Fibroblast of skin of right quadriceps (primary cell): ENCODE measurements at places on chromosomes 2 and 18.

- no peak for DNase-seq
These were observed 1008.6 kb downstream of the TSN start for GRCh38 chr2:122764014-122764413.

- DNase-seq = no peak
These were observed 84.2 kb downstream of the IRS1 start for GRCh38 chr2:226715347-226715990.

DNA sequence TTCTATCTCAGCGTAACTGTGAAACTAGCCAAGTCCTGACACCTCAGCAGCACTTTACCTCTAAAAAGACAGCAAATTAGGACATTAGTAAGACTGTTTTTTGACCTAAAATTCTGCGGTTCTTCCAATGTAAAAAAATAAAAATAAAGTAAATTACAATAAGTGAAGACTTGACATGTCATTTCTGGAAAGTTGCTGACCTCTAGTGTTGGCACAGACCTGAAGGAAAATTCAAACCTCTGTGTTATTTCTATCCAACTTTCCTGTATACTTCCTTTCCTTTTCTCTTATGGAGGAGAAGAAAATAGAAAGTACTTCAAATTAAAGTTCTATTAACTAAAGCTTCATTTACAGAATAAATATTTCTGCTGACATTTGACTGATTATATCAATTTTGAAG lies 110.6 kb downstream of the TMEM182 start:
- DNase-seq = no peak

DNA sequence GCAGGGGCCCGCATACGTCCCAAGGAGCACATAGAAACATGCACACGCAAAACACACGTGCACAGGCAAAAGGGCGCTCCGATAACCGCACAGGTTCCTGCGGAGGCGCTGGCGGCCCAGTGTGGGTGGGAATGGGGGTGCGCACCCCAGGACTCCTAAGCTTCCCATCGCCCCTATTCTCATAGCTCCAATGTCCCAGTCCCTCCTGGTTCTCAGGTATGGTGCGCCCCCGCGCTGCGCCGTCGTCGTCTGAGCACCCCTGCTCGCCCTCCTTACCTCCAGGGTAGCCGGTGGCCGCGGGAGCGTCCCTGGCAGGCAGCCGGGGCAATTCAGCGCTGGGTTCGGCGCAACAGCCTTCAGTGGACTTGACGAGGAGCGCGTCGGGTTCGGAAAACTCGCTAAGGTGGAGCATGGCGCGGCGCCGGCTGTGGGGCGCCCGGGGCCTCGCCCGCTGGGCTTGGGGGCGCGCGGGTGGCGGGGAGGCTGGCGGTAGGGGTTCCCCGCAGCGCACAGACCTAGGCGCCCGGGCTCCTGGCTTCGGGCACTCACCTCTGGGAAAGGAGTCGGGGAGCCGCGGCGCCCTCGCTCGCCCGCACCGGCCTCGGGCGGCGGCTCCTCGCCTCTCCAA lies 328 bp downstream of the EGR4 start:
- no peak for DNase-seq

DNA sequence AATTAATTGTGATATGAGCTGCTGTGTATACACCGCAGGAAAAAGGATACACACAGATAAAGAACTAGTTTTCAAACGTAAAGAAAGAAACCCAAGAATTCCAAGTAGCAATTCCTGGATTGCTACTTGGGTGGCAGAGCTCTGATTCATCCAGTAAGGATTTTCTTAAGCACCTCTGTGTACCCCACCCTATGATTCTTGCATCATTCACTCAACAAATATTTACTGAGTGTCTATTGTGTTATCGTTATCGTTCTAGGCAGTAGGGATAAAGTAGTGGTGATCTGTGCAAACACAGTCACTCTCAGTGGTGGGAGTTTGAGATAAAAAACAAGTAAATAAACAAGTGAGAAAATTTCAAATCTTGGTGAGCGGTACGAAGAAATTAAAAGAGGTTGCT lies 4.9 kb upstream of the TMEM200C start:
- DNase-seq = peak; percentile 17

DNA sequence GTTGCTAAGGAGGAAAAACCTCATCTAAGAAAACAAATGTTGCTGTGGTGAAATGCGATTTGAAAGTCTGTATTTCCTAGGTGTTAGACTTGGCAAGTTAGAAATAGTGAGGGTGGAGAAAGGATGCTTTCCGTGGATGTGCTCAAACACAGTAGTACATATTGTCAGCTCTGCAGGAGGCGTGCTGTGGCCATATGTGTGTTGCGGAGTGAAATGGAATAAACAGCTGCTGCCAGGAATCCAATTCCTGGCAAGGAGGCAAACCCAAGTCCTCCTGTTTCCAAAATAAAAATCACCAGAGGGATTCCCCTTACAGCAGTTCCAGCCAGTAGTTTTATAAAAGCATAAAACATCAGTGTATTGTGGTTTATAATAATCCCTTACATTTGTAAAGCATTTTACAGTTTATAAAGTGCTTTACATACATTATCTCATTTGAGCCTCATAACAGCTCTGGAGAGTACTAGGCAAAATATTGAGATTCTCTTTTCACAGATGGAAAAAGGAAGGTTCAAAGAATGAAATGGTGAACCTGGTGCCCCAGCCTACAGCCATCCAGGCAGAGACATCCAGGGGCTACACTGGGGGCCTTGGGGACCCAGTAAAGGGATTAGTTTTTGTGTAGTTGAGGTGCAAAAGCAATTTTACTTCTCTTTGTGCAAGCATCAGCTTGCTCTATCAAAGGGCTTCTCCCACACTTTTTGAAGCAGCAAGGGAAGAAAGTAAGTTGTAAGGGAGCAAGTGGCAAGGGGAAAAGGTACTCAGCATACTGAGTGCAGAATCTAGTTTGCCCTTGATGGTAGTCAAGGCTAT lies 206.0 kb downstream of the AGPS start:
- peak; percentile 73 for DNase-seq

- no peak for DNase-seq
These were observed 21.5 kb upstream of the DSG3 start for GRCh38 chr18:31426021-31426420.

DNA sequence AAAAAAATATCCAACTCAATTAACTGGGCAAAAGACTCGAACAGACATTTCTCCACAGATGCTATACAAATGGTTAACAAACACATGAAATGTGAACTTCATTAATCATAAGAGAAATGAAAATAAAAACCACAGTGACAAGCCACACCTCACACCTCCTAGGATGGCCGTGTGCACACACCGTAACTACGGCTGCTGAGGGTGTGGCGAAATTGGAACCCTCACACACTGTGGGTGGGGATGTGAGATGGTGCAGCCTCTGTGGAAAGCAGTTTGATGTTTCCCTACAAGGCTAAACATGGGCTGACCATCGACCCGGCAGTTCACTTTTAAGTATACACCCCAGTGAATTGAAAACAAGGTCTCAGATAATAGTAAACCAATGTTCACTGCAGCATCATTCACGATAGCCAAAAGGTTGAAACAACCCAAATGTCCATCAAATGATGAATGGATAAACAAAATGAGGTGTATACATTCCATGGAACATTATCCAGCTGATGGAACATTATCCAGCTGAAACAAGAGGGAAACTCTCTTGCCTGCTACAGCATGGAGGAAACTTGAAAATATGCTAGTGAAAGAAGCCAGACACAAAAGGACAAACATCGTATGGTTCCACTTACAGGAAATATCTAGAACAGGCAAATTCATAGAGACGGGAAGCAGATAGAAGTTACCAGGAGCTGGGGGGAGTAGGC lies 32.2 kb downstream of the ZAP70 start:
- no peak for DNase-seq

DNA sequence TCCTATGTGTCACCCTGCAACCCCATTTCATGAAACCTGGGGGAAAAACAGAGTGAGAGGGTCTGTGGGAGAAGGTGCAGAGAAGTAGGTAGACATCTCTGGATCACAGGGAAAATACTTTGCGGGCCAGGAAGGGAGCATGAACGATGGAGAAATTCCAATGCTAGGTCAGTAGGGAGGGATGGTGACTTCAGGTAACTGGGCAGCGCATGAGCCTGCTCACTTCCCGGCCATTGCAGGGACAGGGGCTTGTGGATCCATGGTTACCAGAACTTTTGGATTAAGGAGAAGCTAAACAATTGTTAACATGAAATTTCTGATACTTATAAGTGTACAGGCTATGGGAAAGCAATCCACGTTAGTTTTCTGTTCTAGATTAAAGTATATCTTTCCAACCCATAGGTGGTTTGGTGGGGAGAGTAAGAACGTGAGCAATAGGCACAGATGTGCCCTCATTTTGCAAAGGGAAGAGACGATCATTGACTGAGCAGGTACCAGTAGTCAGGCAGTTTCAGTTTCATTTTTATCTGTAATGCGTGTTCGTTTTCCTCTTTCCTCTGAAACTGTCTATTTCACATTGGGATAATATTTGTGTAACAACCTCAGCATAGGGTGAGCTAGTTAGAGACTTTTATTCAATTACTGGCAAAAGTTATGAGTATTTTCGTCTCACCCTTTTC lies 65.0 kb downstream of the NYAP2 start:
- DNase-seq = no peak

DNA sequence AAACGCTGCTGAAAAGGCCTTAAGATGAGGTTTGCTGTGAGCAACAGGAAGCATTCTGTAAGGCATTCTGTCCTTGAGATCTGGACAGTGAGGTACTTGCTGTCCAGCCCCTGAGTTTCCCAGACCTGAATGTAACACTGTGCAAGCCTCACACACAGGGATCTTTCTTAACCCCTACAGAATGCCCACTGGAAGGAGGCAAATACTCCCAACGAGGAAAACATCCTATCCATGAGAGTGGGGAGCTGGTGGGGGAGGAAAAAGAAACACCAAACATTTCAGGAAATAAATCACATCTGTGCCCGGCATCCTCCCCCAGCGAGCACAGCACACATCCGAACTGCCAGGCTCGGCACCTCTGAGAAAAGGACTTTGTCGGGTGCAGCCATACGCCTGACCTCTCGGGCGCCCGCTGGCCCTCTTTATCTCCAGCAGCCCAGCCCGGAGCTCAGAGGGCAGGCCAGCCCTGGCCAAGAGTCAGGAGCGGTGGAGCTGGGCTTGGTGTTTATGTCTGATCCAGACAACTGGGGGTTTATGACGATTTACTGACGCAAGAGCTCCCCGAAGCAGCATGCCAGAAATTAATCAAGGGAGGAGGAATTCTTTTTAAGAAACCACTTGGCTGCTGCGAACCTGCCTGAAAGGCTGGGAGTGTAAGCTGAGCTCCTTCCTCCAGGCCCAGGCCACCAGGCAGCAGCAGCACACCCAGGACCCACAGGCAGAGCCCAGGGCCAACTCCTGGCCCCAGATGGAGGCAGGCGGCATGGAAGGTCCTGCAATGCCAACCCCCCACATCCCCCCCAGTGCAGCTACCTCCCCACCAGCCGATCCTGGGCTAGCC lies 72.2 kb downstream of the HDAC4 start:
- DNase-seq = peak; percentile 92

GRCh38 chr18:12968619-12969018 lies 20.8 kb downstream of the SEH1L start:
- DNase-seq = no peak

GRCh38 chr2:47917276-47917961 lies 11.1 kb upstream of the FBXO11 start:
- no peak for DNase-seq

DNA sequence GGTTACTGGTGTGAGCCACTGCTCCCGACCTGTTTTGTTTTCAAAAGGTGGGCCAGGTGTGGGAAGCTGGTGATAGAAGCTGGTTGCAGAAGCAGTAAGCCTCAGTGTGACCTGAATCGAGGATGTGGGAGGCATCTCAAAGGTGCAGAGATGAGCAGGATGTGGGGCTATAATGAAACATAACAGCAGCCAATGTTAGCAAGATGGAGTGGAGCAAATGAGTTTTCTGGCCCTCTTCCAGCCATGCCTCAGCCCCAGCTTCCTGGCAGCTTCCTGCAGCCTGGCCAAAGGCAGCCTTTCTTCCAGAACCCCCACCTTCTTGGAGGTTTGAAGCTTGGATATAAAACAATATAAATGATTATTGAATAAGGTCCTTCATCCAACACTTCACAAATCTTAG lies 184.8 kb downstream of the NCK2 start:
- no peak for DNase-seq

DNA sequence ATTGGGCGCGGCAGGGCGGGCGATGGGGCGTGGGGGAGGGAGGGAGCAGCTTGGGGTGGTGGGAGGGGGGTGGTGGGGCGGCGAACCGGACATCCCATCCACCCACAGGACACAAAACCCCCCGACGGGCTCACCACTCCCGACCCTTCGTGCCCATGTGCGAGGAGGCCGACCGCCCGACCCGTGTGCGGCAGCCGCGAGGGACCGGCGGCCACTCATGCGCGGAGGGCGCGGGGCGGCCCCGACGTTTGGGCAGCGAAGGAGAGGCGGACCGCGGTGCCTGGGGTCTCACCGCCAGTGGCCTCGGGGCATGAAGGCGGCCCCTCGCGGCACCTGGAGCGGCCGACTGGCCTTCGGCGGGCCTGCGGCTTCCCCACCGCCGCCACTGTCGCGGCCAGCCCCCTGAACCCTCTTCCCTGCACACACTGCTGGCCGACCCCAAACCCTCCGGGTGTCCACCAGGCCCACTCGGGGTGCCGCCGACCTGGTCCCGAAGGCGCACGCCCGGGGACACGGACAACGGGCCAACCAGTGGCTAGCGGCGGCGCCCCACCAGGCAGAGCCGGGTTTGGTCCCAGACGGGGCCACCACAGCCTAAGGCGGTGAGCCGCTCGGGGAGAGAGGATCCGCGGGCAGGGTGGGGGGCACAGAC lies 94.6 kb upstream of the ANKRD30BL start:
- DNase-seq = no peak

GRCh38 chr2:175004730-175004979 lies 526 bp downstream of the CHN1 start:
- DNase-seq = no peak

- DNase-seq = no peak
These were observed 230.7 kb upstream of the PXDN start for GRCh38 chr2:1975060-1975459.

- no peak for DNase-seq
These were observed 53.1 kb downstream of the CWC22 start for GRCh38 chr2:179954026-179954425.

GRCh38 chr18:54881229-54881768 lies 53.0 kb downstream of the RAB27B start:
- no peak for DNase-seq

DNA sequence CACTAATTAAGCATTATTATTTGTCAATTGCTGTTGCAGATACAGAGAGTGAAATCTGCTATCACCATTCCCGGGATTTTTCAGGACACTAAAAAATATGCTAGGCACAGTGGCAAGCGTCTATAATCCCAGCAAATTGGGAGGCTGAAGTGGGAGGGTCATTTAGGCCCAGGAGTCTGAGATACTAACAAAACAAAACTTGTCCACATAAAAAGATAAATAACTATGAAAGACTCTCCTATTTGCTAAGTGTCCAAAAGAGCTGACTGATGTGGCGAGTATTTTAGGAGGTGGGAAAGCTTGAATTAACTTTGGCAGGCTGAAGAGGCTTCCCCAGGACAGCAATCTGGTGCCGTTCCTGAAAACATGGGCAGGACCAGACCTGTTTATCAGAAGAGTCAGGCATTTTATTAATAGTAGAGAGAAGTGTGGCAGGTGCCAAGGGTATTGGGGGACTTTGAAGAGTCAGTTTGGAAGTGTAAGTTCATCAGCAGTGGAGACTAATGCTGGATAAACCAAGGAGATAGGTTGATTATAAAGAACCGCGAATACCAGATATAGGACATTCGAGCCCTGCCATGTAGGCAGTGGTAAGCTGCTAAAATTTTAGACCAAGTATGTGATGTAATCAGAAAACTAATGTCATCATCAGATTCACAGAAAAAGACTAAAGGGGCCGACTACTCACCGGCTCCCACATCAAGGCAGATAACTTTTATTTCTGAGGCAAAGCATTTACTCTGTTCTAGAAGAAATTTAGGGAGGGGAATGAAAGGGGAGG lies 201.8 kb downstream of the EPHA4 start:
- no peak for DNase-seq
